KG1 (cell line): ENCODE measurements at places on chromosomes 6 and 20.

DNA sequence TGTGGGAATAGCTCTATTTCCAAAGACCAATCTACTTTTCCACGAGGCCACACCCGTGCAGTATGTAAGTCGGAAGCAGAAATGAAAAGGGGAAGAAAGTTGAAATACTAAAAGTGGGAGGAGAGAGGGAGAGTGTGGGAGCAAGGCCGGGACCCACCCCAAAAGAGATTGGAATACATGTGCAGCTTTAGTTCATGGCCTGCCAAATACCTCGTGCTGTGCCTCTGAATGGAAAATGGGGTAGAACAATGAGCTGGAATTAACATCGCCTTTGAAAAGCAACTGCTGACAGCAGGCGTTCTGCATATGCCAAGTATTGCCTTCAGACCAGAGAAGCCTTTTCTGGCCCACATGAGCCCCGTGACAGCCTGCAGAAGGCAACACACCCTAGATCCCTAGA lies 155.6 kb downstream of the CD83 start:
- DNase-seq = no peak

GRCh38 chr20:9742821-9743220 lies 96.1 kb downstream of the PAK5 start:
- DNase-seq = no peak

- no peak for DNase-seq
Observed at GRCh38 chr6:91719414-91719813, 1132.5 kb upstream of the MAP3K7 start.

GRCh38 chr6:5552243-5552642 lies 290.9 kb downstream of the FARS2 start:
- DNase-seq = no peak

GRCh38 chr6:38248500-38249234 lies 391.1 kb downstream of the BTBD9 start:
- no peak for DNase-seq

GRCh38 chr20:23366384-23366783 lies 4.4 kb downstream of the GZF1 start:
- no peak for DNase-seq
